Ecto neural progenitor cell (in vitro differentiated cells): ENCODE measurements at places on chromosomes 1 and 21.

DNA sequence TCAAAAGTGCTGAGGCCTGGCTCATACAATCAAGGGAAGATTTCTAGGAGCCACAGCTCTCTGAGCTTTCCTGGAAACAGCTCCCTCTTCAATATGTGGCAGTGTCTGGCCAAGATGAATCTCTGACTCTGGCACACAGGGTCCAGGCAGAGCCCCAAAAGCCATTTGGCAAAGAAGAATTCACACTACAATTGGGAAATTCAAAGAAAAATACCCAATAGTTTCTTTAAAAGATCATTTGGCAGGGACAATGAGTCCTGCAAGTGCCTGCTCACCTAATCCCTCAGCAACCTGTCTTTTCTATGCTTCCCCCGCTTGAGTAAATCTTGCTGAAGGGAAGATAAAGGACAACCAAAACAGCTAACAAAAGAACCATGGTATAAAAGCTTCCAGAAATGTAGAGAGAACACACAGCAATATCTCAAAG is 124.6 kb downstream of the TGFBR3 start:
- DNase-seq, result no peak

DNA sequence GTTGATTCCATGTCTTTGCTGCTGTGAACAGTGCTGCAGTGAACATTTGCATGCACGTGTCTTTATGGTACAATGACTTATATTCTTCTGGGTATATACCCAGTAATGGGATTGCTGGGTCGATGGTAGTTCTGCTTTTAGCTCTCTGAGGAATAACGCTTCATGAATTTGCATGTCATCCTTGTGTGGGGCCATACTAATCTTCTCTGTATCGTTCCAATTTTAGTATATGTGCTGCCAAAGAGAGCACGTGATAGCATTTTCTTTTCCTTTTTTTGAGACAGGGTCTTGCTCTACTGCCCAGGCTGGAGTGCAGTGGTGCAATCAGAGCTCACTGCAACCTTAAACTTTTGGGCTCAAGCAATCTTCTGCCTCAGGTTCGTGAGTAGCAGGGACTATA is 24.9 kb upstream of the MAP1LC3C start:
- DNase-seq, result no peak

- no peak for DNase-seq
Measured at GRCh38 chr1:16913181-16913832, 8.4 kb upstream of the CROCC start.

GRCh38 chr21:25887646-25888306 is 153.0 kb downstream of the GABPA start:
- DNase-seq, result no peak

DNA sequence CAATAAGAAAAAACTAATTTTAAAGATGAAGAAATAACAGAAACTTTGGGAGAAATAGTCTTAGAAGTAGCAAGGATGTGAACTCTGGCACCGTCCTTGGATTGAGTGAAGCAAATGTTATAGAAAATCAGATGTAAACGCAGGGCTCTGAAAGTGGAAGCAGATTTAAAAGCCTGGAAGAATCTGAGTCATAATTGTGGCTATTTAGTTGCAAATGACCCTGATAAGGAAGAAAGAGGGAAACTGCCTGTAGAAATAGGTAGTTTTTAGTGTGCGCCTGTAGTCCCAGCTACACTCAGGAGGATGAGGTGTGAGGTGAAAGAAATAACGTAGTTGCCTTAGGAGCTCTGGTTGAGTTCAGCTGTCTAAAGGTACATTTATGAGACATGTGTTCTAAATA is 101.0 kb downstream of the NGF start:
- no peak for DNase-seq

- DNase-seq, result no peak
Measured at GRCh38 chr1:109306832-109307273, at the start of gene MYBPHL. TSS of gene MYBPHL (minus strand) at chr1:109307011. CDS start at chr1:109306991, 20 bp downstream.

DNA sequence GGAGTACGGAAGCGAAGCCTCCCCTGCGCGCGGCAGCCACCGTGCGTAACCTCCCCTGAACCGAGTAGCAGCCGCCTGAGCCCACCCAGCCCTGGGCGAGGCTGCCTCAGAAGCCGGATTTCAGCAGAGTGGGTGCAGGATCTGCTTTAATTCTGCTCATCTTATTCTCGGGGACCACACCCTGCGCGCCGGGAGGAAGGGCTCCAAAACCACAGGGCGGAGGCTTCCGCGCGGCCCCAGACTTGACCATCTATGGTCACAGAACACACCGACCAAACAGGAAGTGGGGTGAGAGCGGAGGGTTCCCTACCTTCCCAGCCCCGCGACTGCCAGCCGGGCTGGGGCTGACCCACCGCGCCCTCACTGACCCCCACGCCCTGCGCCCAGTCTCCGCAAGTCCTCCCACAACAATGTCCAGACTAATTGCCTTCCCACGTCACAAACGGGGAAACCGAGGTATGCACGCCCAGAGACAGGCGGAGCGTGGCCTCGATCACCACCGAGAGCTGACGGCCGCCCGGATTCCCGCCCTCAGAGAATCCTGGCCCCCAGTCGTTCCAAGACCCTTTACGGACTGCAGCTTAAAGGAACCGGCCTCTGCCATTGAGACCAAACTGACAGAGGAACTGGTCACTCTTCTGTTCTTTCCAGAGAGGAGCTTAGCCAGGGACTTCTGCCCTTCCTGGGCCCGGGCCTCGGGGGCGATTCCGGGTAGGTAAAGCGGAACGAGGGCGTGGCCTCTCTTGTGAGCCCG is 595 bp upstream of the CAP1 start:
- DNase-seq, result peak; percentile 80

GRCh38 chr1:44713321-44713781 is 17.6 kb downstream of the RNU5D-1 start:
- DNase-seq, result no peak

GRCh38 chr1:77536813-77537212 is 145.6 kb downstream of the ZZZ3 start:
- no peak for DNase-seq
